Activated naive CD8-positive, alpha-beta T cell treated with anti-CD3 and anti-CD28 coated beads, Interleukin-2, amount 50 U/mL, for 16 hours (primary cell): ENCODE measurements at places on chromosomes 5 and 9.

GRCh38 chr5:168315416-168316138 lies 24.1 kb downstream of the WWC1 start:
- DNase-seq: no peak

- DNase-seq: no peak
Measured at GRCh38 chr9:79446523-79447307, 125.0 kb upstream of the TLE4 start.

DNA sequence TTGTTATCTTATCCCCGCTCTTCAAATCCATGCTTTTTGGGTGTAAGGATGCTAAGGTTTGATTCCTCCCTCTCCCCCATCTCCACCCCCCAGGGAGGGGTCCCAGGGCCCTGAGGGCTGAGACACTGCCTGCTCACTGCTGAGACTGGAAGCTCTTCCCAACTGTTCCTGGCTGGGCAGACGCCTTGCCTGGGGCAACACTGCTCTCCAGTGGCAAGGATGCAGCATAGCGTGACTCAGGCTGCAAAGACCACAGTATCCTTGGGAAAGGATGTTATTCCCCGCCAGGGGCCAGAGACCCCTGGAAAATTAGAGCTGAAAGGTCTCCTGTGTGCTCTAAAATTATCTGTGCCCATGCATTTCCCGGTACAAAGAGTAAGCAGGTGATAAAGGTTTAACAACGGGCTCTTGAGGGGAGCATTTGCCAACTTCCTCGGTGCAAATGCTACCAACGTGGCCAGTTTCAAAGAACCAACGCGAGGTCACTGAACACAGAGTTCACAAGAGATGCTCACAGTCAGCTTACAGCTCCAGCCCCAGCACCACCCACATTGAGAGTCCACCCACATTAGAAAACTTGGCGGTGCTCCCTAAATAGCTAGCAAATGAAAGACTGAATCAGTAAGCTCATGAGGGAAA lies 271.9 kb downstream of the NSG2 start:
- DNase-seq: no peak

DNA sequence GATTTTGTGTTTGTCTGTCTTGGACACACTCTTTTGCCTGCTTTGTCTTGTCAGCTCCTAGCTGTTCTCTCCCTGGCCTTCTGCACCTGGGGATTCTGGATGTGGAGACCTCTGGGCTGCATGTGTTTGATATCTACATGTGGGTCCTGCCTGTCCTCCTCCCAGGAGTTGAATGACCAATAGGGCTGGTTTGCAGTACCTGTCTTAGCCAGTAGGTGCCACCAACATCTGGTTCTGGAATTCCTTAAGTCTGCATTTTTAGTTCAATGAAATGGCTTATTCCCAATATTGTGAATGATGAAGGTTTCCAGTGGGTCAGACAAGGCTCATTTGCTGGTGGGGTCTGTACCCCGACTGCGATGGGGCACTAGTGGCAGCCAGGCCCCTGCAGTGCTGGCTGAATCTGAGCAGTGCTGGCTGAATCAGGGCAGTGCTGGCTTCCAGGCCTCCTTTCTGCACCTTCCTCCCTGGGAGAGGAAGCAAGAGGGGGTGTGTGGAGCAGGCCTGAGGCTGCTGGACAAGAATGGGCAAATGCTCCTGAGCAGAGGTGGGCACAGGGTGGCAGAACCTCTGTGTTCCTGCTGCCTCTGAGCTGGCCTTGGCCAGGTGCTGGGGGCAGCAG lies 73.3 kb downstream of the RXRA start:
- DNase-seq: no peak

GRCh38 chr5:151100681-151101080 lies 19.8 kb upstream of the TNIP1 start:
- DNase-seq: no peak

DNA sequence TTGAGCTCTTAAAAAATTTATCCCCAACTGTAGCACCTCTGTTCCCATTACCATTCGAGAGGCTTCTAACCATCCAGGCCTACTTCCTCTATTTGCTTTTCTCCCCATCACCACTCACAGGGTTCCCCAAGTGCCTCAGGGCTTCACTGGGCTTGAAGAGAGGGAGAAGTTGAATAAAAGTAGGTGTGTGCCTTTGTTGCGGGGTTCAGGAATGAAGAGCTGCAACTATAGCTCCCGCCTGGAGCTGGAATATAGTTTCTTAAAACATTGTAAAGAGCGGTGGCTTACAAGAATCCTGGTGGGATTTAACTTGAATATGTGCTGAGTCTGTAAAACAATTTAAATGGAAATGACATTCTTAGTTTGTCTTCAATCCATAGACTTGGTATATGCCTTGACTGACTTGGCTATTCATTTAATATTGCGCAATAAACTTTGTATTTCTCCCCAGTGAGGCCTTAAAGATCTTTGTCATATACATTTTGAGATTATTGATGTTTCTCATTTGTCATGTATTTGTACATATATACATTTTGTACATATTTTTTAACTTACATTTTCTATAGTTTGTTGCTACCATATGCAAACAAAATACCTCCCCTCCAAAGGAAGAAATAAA lies 7.2 kb downstream of the ENTREP1 start:
- no peak for DNase-seq

DNA sequence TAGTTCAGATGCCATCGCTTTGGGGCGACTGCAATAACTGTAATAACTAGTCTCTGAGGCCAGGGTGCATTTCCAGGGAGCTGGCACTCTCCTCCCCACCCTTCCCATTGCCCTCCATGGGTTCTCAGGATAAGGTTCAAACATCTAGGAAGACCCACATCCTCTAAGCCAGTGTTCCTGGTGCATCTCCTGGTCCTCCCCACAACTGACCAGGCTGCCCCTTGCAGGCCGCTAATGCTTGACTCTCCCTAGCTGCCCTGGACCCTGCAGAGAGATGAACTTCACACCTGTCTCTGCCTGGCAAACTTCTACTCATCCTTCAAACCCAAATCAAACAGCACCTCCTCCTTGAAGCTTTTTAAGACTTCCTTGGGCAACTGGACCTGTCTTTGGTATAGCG lies 15.9 kb downstream of the CCNJL start:
- DNase-seq: no peak

- no peak for DNase-seq
Measured at GRCh38 chr5:79561525-79561893, 47.6 kb upstream of the HOMER1 start.

GRCh38 chr5:16644301-16644889 lies 27.6 kb upstream of the RETREG1 start:
- DNase-seq: no peak

GRCh38 chr5:55030220-55030619 lies 6.2 kb downstream of the GZMK start:
- no peak for DNase-seq

DNA sequence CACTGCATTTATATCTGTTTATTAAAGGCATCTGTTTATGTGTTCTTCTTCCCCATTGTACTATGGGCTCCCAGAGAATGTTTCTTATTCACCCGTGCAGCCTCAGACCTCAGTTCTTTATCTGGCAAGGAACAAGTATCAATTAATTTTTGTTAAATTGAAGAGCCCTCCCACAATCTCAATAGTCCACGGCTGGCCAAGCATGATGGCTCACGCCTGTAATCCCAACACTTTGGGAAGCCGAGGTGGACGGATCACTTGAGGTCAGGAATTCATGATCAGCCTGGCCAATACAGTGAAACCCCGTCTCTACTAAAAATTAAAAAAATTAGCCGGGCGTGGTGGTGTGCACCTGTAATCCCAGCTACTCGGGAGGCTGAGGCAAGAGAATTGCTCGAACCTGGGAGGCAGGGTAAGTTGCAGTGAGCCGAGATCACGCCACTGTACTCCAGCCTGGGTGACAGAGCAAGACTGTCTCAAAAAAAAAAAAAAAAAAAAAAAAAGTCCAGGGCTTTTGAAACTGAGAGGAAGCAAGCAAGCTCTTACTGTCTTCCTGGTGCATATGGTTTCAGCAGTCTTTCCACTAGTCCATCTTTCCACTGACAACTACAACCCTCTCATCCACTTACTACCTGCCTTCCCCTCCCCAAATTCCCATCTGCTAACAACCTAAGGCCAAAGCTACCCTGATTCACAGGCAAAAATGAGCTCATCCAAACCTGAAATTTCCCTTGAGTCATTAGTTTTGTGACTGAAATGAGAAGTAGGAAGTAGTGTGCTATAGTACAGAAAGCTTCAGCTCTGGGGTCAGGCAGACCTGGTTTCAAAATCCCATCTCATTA lies 2.3 kb upstream of the HK3 start:
- DNase-seq: no peak

- DNase-seq: no peak
Measured at GRCh38 chr9:91799113-91799744, 150.8 kb downstream of the ROR2 start.

DNA sequence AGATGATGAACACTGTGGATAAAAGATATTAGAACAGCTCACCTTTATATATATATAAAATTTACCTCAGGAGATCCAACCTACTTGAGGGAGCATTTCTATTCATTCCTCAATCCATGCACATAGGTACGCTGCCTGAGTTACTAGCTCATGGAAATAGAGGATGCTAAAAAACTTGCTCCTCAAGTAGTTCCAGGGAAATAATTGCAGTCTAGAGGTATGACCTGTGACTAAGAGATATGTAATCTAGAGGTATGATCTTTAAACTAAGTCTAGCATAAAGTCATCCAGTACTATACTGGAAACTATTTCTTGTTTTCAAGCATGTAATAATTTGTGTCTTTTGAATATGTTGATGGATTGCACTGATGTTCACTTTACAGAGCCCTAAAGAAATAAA lies 471.2 kb downstream of the TAF11L14 start:
- no peak for DNase-seq
